ENCODE measurements at places on chromosomes 4 and X. TPM values are rescaled to one million over a fixed set of nuclear protein-coding genes. Genes with fewer than 3 reads are reported as not detected.

Gene BRS3
- not detected for total RNA-seq

Gene HADH
- total RNA-seq, result 260 TPM

Gene PAGE5
- total RNA-seq, result not detected

Gene NAP1L3
- 0.76 TPM for total RNA-seq

Gene CXCL9
- 0.35 TPM for total RNA-seq

Gene EGFL6
- not detected for total RNA-seq

Gene MAGEC1
- not detected for total RNA-seq

Data from Right ventricle myocardium inferior (tissue), 1 donor.